ENCODE measurements at places on chromosomes 16 and 17.

DNA sequence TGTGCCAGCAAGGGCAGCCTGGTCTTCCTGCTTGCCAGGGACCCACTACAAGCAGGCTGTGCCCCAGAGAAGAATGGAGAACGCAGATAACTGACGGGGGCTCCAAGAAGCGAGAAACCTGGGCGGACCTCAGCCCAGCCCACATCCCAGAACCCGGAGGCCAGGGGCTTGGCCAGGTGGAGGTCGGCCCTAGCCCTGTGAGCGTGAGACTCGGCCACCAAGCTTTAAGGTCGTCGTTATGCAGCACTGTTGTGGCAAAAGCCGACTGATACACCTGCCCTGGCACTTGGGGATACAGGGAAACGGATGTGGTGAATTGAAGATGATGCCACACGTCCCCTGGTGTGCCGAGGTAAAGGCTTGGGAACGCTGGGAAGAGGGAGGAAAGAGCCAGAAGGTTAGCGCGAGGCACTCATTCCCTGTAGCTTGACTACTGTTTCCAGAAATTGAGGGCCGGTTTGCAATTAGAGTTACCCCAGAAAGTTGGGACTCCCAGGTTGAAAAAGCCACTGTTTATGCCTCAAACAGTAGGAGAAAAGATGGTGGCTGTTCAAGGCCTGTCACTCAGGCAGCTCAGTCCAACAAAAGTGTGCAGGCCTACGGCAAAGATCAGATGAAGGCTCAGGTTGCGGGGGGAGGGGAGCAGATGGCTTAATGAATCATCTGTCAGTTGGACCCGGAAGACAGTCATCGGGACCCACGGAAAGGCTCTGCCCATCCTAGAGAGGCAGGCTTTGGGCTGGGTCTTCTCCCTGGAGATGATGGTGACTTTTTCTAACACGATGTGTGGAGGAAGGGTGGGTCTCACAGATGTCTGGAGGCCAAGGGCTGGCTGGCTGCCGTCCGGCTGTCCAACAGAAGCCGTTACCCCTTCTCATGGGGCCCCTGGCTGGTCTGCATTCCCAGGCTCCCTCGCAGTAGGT is 45.6 kb upstream of the BAHCC1 start:
- DNase-seq, result no peak

GRCh38 chr17:76237859-76238313 is 2.4 kb downstream of the RNF157 start:
- no peak for DNase-seq

GRCh38 chr16:64083428-64084129 is 1038.3 kb downstream of the CDH11 start:
- no peak for DNase-seq

DNA sequence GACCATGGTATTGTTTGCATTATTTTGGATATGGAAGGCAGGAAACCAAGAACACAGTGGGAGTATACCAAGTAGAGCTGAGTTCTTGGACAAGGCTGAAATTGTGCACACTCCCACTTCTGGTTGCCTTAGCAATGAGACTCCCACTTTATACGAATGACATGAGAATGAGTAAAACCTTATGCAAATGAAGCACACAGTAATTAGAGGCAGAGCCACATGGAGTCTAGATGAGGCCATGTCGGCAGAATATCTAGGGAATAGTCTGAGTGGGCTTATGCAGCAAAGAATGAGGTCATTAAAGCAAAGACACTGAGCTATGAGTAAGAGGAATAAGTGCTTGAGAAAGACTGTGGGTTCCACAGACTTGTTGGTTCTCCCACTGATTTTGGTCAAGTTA is 178.7 kb downstream of the GRIN2A start:
- no peak for DNase-seq

GRCh38 chr17:44267818-44268490 is at the start of gene SLC4A1:
SLC4A1 (minus strand) TSS chr17:44268135; CDS start chr17:44262866, 5,269 bp downstream.
- DNase-seq, result no peak
